Activated CD4-positive, CD25-positive, alpha-beta regulatory T cell (primary cell): ENCODE measurements at places on chromosomes 3 and 15.

- DNase-seq: no peak
Measured at GRCh38 chr3:106570426-106570825, 701.6 kb upstream of the CBLB start.

- no peak for DNase-seq
Measured at GRCh38 chr3:192911293-192911692, 6.4 kb downstream of the MB21D2 start.

DNA sequence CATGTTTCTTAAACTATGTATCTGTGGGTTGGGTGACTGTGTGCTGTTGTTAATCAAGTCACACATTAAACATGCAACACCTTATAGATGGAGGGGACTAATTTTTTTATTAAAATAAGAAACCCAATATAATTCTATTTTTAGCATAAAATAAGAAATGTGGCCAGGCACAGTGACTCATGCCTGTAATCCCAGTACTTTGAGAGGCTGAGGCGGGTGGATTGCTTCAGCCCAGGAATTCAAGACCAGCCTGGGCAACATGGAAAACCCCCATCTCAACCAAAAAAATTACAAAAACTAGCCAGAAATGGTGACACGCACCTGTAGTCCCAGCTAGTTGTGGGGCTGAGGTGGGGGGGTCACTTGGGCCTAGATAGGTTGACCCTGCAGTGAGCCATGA is 1021.0 kb downstream of the EPHA3 start:
- DNase-seq: no peak

DNA sequence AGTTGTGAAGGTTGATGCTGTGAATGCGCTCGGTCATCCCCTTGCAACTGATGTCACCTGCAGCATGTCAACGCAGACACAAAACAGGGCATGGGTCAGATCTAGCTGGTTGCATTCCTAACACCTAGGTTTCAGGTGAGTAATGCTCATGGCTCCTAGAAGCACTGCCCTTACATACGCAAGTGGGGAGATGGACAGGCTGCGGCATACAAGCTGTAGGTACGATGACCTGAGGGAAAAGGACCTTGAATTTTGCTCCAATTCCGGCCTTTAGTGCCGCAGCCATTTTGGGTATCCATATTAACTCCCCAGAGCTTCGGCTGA is 58.0 kb downstream of the TIGIT start:
- no peak for DNase-seq

- DNase-seq: no peak
Measured at GRCh38 chr3:16392065-16392464, 121.4 kb downstream of the RFTN1 start.

DNA sequence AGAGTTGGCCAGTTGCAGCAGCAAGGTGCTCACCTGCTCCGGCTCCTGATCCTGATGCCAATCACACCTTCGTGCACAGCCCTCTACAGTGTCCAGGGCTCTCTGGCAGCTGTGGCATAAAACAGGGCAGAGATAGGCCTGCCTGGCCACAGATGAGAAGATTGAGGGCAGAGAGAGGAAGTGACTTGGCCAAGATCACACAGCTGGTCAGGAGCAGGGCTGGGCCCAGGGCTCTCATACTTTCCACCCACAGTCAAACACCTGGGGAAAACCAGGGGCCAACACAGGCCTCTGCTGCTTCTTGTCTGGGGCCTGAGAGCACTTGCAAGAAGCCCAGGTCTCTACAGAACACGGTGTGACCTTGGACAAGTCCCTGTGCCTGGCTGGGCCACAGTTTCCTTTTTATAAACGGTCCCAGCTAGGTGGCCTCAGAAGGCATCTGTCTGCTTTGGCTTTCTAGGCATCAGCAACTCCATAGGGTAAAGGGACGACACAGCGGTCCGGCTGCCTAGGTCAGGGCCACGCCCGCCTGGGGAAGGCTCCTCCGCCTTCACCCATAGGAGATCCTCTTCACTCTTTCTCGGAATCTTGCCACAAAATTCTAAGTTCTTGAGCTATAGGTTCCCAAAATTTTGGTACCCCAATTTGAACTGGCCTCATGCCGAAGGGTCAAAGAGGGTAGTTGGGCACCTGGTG is 3.1 kb downstream of the ATP2B2 start:
- DNase-seq: no peak

- no peak for DNase-seq
Measured at GRCh38 chr15:49023354-49023753, 22.9 kb downstream of the SECISBP2L start.

- no peak for DNase-seq
Measured at GRCh38 chr3:39325236-39325635, 4.3 kb upstream of the CCR8 start.

DNA sequence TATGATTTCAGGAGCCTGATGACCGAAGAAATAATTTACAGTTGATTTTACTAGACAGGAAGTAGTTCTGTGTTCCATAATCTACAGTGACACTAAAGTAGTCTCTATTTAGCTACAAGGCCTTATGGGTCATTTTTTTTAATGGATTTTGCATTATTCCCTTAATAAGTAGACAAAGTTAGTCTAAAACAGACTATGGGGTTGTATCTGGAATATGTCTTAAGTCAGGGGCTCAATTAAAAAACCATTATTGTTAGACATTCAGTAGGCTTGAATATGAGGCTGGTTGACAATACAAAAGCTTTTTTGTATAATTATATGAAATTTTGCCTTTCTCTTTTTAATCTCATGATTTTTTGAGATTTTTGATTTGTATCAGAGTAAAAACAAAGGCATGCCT is 820.0 kb upstream of the SEMA6D start:
- DNase-seq: no peak

DNA sequence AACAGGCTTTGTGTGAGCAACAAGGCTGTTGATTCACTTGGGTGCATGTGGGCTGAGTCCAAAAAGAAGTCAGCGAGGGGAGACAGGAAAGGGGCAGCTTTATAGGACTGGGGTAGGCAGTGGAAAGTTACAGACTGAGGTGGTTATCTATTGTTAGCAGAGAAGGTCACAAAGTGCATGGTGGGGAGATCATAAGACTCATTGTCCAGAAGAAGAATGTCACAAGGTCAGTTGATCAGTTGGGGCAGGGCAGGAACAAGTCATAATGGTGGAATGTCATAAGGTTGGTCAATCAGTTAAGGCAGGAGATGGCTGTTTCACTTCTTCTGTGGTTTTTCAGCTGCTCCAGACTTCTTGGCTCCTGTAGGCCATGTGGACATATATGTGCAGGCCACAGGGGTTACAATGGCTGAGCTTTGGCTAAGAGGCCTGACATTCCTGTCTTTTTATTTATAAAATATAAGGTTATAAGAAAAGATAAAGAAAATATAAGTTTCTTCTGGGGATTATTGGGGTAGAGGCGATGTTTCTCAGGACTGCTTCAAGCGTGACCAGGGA is 69.5 kb upstream of the SNTN start:
- no peak for DNase-seq

DNA sequence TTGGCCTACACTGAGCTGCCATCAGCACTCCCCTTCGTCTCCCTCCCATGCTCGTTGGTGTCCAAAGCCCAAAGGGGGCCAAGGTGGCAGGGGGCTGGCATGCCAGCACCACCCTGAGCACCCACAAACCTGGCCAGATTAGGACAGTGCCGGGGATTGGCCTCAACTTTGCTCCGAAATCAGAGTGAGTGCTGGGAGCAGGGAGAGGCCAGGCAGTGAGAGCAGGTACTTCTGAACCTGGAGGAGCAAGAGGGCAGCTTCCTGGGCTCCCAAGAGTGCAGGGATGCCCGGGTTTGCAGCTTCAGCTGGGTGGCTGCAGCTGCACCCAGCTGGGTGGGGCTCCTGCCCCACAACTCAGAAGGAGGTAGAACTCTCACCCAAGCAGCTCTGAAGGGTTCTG is 563.0 kb downstream of the SI start:
- no peak for DNase-seq

DNA sequence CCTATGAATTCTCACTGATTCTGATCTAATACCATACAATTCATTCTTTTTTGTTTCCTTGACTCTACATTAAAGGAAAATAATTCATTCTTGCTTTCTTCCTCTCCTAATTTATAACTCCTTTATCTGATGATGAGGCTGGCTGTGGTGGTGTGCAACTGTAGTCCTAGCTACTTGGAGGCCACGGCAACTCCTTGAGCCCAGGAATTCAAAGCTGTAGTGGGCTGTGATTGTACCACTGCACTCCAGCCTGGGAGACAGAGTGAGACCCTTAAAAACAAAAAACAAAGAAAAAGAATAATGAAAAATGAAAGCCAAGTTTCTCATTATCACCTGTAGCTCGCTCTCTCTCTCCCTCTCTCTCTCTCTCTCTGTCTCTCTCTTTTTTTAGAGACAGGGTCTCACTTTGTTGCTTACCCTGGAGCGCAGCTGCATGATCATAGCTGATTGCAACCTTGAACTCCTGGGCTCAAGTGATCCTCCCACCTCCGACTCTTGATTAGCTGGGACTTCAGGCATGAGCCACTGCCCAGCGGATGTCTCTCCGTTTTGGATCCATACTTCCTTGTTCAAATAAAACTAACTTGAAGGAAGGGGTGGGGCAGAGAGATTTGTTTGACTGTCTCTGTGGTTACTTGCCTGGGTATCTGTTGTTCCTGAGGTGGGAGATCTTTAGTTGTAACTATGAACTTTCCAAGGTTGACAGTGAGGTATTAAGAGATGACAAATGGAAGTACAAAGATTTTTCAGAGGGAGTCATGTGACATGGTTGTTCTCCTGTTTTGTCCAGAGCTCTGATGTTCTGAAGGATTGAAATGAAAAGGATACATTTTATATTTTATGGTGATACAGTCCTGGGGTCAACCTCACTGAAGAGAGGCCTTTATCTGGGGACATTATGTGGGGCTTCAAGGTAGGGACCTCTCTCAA is 46.9 kb downstream of the STARD9 start:
- DNase-seq: no peak

GRCh38 chr3:26350853-26351252 is 271.7 kb upstream of the LRRC3B start:
- no peak for DNase-seq
